8988T (cell line): ENCODE measurements at places on chromosomes 2 and 18.

GRCh38 chr18:10351219-10351818 lies 103.1 kb upstream of the APCDD1 start:
- DNase-seq: no peak

DNA sequence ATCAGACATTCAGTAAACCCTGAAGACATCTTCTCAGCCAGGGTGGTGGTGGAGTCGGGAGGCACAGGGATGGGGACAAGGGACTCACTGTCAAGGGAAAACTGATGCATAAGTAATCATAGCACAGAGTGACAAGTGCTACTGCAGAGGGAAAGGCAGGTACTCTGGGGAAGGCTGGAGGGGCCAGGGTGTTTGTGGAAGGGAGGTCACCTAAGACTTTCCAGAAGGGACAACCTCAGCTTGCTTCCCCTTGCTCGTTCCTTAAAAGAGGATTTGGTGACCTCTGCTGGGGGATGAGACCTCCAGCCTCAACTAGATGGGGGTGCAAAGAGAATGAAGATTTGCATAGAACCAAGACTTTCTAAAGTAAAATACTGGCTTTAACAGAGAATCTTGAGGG lies 99.5 kb downstream of the SLC4A3 start:
- no peak for DNase-seq

GRCh38 chr18:9876867-9877654 lies 8.7 kb upstream of the TXNDC2 start:
- DNase-seq: no peak

DNA sequence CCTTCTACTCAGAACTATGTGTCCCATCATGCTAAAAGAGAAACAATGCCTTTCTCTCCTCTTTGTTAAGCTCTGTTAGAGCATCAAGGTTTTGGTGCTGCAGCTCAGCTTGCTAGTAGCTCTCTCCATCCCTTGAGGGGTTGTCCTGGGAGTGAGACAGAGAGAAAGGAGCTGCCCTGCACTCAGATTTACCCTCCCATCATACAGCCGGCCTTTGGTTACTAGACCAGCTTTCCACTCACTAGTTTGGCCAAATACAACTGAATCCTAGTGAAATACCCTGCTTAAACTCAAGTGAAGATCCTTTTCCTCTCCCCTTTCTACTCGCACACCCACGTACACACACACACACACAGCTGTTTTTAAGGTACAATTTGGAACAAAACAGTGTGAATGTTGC lies 2.3 kb upstream of the CHN1 start:
- no peak for DNase-seq
